Stomach (tissue), 19 donors: ENCODE measurements at places on chromosomes 2 and 18. TPM values are rescaled to one million over a fixed set of nuclear protein-coding genes. Genes with fewer than 3 reads are reported as not detected.

Gene ZNG1B
- total RNA-seq, result 9.4 TPM

Gene TRPM8
- total RNA-seq, result not detected

Gene HOXD9
- total RNA-seq, result not detected

Gene TXNDC2
- 0.18 TPM for total RNA-seq

Gene GPC1
- 117 TPM for total RNA-seq

Gene SLC14A1
- total RNA-seq, result not detected

Gene RGPD4
- not detected for total RNA-seq

Gene TEX44
- not detected for total RNA-seq

Gene FER1L5
- total RNA-seq, result not detected

GRCh38 chr2:231334981-231335380, 60.5 kb upstream of the B3GNT7 start:
- DNase-seq, result no peak
- H3K27ac ChIP-seq, result no peak overlapping the region
- H3K4me1 ChIP-seq, result no peaks in the 10 kb centered on the region
- H3K4me3 ChIP-seq, result no peak overlapping the region
- H3K36me3 ChIP-seq, result peaks cover 60% of the 10 kb centered on the region

- no peaks in the 10 kb centered on the region for H3K27me3 ChIP-seq
- DNase-seq, result no peak
- H3K27ac ChIP-seq, result no peak overlapping the region
- peaks cover 12% of the 10 kb centered on the region for H3K36me3 ChIP-seq
Observed at GRCh38 chr2:121490584-121491133, 40.0 kb upstream of the RNU4ATAC start.

DNA sequence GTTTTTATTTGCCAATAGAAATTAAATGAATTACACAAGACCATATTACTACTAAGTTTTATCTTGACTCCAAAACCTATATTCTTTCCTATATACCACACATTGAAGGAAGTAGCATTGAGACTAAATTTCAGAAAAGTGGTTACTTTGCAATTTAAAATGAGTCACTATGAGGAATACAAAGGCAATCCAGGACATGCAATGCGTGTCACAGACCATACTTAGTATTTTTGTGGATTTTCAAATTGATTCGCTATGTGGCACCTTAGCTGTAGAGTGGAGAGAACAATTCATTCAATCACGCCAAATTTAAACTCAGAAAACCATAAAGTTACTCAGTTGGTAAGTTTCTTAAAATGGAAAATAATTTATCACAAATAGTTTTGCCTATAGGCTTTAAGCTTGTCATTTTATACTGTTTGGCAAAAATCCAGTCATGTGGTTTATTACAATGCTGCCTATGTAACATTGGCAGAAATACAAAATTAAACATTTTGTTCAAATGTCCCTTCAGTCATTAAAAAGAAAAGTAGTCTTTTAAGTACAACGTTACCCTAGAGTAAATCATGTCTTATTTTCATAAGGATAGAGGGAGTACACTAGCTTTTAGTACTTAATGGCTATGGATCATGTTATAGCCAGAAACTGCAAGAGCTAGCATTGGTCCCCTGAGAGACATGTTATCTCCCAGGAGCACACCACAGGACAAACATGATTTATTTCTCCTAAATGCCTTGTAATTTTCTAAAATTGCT, 222.8 kb upstream of the CDH7 start:
- H3K27ac ChIP-seq, result no peak overlapping the region
- H3K27me3 ChIP-seq, result no peaks in the 10 kb centered on the region
- DNase-seq, result no peak
- H3K4me3 ChIP-seq, result no peak overlapping the region
- no peaks in the 10 kb centered on the region for H3K4me1 ChIP-seq

DNA sequence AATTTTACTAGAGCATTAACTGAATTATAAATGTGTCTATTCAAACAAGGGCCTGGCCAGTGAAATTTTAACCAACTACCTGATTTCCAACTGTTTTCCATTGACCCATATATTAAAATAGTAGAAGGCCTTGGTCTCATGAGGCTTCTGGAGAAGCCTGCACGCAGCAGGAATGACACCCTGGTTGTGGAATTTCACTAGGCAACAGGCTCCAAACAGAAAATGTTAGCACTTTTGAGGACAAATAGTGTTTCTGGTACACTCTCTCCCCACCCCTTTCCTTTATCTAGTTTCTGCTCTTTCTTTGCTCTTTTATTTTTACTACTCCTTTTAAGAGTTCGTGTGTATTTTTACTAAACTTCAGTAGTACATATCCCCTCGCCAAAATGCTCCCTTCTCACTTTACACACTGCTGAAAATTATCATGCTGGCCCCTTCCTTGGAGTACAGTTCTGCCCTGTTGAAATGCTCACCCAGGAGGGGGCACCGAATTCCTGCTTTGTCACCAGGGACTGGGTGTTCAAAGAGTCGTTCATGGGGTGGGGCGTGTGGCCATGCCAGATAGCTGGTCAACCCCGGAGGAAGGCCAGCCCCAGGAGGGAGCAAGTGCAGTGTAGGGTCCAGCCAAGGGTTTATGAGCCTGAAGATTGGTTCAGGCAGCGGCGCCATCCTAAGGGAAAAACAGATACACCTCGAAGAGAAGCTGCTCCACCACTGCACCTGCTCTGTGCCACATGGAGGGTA, 22.1 kb upstream of the COL6A3 start:
- H3K4me1 ChIP-seq, result peaks cover 20% of the 10 kb centered on the region
- peak overlapping the region; percentile 16 for H3K27ac ChIP-seq
- peak; percentile 84 for DNase-seq

DNA sequence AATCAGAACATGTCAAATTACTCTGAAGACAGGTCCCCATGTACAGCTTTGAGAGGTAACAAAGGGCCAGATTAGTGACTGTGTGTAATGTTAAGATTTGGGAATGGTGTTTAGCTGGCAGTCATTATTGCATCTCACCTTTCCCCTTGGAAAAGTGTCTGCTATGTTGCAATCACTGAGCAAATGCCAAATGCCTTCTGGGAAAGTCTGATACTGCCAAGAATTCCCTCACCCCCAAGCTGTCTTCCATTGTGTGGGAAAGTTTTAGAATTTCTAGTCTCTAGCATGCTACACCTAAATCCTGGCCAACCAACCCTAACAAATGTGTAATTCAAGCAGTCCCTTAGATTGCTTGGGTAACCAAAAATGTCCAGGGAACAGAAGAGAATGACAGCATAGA, 13.6 kb upstream of the PELI1 start:
- no peak overlapping the region for H3K4me3 ChIP-seq
- no peaks in the 10 kb centered on the region for H3K36me3 ChIP-seq
- H3K27me3 ChIP-seq, result no peaks in the 10 kb centered on the region

- peak overlapping the region; percentile 26 for H3K27ac ChIP-seq
- peaks cover 36% of the 10 kb centered on the region for H3K36me3 ChIP-seq
- DNase-seq, result peak; percentile 24
- no peak overlapping the region for H3K4me3 ChIP-seq
- no peaks in the 10 kb centered on the region for H3K27me3 ChIP-seq
Observed at GRCh38 chr2:235052514-235053354, 100.9 kb downstream of the SH3BP4 start.

GRCh38 chr2:30823452-30823851, 16.2 kb upstream of the CAPN13 start:
- H3K4me1 ChIP-seq, result no peaks in the 10 kb centered on the region
- no peak for DNase-seq
- H3K27me3 ChIP-seq, result no peaks in the 10 kb centered on the region
- no peak overlapping the region for H3K27ac ChIP-seq
- H3K4me3 ChIP-seq, result no peak overlapping the region

DNA sequence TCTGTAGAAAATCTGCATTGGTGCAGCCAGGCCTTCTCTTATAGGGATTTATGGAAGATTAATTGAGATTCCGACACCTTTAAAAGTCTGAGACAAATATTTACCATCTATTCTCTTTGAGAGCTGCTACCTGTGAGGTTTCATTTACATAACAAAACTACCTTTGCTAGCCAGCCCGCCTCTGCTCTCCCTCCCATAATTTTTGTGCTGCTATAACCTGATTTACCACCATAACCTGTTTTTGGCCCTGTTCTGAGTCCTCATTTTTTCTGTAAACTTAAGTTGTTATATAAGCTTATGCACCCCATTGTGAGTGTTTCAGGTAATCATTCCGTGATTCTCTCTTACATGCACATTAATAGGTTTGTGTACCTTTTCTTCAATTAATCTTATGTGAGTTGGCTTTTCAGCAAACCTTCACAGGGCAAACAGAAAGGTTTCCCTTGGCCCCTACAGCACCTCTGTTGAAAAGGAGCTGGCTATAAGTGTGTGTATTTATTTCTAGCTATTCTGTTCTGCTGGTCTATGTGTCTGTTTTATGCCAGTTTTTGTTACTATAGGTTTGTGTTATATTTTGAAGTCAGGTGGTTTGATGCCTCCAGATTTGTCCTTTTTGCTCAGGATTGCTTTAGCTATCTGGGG, 114.9 kb upstream of the XIRP2 start:
- peak; percentile 56 for DNase-seq
- H3K4me1 ChIP-seq, result no peaks in the 10 kb centered on the region
- no peak overlapping the region for H3K4me3 ChIP-seq
- no peaks in the 10 kb centered on the region for H3K27me3 ChIP-seq
- H3K27ac ChIP-seq, result no peak overlapping the region

- H3K4me1 ChIP-seq, result peaks cover 62% of the 10 kb centered on the region
- H3K27me3 ChIP-seq, result no peaks in the 10 kb centered on the region
- peak overlapping the region; percentile 53 for H3K27ac ChIP-seq
- no peaks in the 10 kb centered on the region for H3K36me3 ChIP-seq
- DNase-seq, result no peak
Observed at GRCh38 chr2:222891890-222892289, 31.1 kb downstream of the ACSL3 start.

DNA sequence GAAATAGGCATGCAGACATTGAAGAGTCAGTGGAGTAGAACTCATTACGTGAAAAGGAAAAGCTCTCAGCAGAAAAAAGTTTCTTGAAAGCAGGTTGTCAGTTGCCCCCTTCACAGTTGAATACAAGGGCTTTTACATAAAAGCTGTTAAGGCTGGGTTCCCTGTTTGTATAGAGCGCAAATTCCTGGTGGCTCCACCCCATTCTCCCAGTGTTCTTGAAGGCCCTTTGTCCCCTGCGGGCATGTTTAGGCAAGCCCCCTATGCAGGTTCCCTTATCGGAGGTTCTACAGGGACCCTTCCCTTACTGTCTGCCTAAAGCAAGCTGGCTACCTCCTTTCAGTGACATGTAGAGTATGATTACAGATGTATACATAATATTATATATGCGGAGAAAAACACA, 497.2 kb upstream of the SYT4 start:
- DNase-seq, result no peak
- H3K27me3 ChIP-seq, result no peaks in the 10 kb centered on the region
- no peak overlapping the region for H3K27ac ChIP-seq
- H3K36me3 ChIP-seq, result no peaks in the 10 kb centered on the region
- H3K4me1 ChIP-seq, result no peaks in the 10 kb centered on the region

GRCh38 chr2:28736034-28736433, 15.6 kb upstream of the PPP1CB start:
- DNase-seq, result peak; percentile 92
- peaks cover 15% of the 10 kb centered on the region for H3K4me1 ChIP-seq
- no peak overlapping the region for H3K4me3 ChIP-seq
- peak overlapping the region; percentile 63 for H3K27ac ChIP-seq
- H3K36me3 ChIP-seq, result no peaks in the 10 kb centered on the region

- no peak overlapping the region for H3K4me3 ChIP-seq
- H3K27me3 ChIP-seq, result no peaks in the 10 kb centered on the region
- no peak for DNase-seq
- no peaks in the 10 kb centered on the region for H3K4me1 ChIP-seq
- H3K36me3 ChIP-seq, result no peaks in the 10 kb centered on the region
Observed at GRCh38 chr2:100948942-100949811, 52.9 kb upstream of the RPL31 start.

GRCh38 chr2:201403880-201404279, 46.7 kb upstream of the FLACC1 start:
- no peak overlapping the region for H3K27ac ChIP-seq
- H3K4me1 ChIP-seq, result peaks cover 16% of the 10 kb centered on the region
- DNase-seq, result no peak
- no peak overlapping the region for H3K4me3 ChIP-seq
- no peaks in the 10 kb centered on the region for H3K27me3 ChIP-seq

DNA sequence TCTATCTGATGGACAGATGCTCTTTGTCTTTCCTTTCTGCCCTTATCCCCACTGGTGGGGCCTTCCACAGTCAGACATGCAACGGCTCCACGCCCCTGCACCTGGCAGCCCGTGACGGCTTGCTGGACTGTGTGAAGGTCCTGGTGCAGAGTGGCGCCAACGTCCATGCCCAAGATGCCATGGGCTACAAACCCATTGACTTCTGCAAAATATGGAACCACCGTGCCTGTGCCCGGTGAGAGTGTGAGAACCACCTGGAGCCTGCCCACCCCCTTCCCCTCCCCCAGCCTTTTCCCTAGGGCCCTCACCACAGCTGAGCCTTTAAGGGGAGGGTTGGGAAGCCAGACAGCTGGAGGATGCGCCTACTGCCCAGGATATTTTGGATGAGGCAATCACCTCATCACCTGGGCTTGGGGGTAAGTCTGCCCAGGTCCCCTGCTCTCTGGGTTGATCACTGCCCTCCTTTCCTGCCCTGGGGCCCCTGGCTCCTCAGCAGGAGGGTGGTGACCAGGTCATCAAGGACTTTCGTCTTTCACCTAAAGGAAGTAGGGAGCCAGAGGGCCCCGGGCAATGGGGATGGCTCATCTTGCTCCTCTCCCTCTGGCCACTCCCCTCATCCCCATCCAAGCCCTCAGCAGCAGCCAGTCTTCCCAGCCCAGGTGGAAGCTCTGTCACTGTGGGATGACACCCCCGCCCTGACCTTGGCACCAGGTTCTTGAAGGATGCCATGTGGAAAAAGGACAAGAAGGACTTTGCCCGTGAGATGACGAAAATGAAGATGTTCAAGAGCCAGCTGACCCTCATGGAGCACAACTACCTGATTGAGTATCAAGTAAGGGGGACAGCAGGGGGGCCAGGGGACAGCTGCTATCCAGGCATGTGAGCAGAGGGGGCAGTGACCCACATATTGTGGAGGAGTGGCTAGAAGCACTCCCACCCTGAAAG, 3.7 kb downstream of the ANKRD53 start:
- peaks cover 8% of the 10 kb centered on the region for H3K27me3 ChIP-seq
- DNase-seq, result peak; percentile 18
- peaks cover 18% of the 10 kb centered on the region for H3K4me1 ChIP-seq
- peaks cover 13% of the 10 kb centered on the region for H3K36me3 ChIP-seq
- no peak overlapping the region for H3K27ac ChIP-seq

DNA sequence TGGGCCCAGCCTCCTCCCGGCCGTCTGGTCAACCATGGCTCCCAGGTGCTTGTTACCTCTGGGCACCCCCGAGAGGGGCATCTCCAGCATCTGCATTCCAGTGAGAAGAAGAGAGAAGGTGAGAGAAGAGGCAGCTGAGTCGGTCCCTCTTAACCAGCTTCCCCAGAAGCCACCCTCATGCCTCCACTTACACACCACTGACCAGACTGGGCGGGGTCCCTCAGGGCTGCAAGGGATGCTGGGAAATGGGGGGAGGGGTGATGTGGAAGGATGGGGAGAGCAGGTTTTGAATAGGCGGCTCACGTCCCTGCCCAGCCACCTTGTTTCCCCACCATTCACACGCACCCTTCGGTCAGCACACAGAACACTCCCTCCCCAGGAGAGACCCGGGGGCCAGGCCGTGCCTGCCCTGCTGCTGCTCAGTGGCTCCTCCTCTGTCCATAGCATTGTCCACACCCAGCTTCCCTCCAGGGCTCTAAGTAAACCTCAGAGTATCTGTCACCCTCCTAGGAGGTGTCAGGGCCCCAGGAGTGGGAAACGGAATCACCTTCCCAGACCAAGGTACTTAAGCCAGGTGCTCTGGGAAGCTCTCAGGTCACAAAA, 34.7 kb downstream of the GBX2 start:
- no peaks in the 10 kb centered on the region for H3K27me3 ChIP-seq
- H3K4me3 ChIP-seq, result no peak overlapping the region
- H3K4me1 ChIP-seq, result no peaks in the 10 kb centered on the region
- DNase-seq, result no peak
